ENCODE measurements at places on chromosomes 13 and 19.
A peak's percentile ranks its signal among the peaks of the same experiment; 100 is the strongest.

DNA sequence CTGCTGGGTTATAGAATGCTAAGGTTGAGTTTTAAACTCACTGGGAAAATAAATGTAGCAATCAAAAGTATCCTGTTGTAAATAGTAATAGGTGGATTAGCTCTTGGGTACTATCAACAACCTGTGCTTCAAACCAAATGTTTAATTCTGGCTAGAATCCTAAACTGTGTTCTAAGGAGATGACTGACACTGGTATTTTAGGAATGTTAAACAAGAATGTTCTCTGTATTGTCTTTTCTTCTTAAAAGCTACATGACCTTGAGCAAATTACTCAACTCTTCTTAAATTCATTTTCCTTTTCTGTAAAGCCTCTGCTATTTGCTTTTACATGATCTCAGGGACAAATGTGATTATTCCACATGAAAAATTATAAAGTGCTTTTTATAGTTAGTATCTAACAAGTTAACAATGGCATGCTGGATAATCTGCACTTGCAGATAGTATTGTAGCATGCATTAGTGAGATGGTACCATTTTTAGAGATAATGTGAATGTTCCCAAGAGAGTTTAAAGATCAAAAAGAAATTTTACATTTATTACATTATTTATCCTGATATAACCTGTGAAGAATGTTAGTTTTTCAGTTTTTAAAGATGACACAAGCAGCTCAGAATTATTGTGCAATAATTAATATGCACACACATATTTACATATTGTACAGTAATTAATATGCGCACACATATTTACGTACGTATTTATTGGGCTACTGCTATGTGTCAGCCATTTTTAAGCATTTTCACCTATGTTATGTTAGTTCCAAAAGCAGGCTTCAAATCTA, 13.6 kb upstream of the EPSTI1 start:
- DNase-seq, result no peak

DNA sequence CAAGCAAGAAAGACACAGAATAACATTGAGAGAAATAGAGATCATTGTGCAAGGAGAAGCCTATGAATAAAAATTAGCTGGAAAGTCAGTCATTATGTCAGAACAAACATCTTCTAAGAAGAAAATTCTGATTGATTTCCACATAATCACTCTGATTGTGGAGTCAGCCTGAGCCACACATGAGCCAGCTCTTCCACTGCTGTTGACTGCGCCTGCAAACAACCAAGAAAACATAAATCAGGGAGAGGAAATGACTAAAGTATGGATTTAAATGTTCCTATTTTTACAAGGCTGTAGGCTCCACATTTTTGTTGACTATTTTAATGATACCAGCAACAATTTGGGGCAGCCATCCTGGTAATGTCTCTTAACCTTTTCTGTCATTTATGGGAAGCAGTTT, 962.3 kb downstream of the EFNB2 start:
- DNase-seq, result no peak

- no peak for DNase-seq
Measured at GRCh38 chr13:35818633-35819067, 312.5 kb downstream of the DCLK1 start.

DNA sequence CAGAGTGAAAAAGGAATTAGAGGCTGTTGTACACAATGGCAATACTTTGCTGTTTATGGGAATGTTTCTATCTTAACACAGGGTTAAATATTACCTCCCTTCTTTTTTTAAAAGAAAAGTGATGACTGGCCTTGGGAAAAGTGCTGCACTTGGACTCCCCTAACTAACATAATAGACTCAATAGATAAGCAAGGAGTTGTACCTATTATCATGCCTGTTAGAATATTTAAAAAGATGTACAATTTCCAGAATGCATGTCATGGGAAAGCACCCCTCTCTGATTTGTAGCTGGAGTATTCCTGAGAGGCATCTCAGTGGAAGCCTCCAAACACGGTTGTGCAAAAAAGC, 79.3 kb upstream of the GPC6 start:
- no peak for DNase-seq

GRCh38 chr19:38095411-38096308, 128.4 kb downstream of the DPF1 start:
- peak; percentile 77 for DNase-seq

- DNase-seq, result peak; percentile 83
Measured at GRCh38 chr19:54390942-54391577, 24.2 kb upstream of the TTYH1 start.

DNA sequence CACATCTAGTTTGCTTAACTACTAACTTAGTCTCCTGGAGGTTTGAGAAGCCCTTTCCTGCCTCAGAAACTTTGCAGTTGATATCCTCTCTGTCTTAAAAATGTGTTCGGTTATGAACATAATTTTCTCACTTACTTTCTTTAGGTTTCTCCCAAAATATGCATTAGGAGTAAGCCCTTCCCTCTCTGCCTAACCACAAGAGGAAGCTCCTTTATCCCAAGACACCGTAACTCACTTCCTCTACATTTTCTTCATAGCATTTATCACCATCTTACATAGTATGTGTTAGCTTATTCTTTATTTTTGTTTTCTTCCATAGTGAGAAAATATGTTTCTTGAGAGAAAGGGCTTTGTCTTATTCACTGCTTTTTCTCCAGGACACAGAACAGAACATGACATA, 952.5 kb upstream of the ATXN8OS start:
- DNase-seq, result no peak

GRCh38 chr19:46631481-46631880, 4.5 kb downstream of the GNG8 start:
- no peak for DNase-seq

DNA sequence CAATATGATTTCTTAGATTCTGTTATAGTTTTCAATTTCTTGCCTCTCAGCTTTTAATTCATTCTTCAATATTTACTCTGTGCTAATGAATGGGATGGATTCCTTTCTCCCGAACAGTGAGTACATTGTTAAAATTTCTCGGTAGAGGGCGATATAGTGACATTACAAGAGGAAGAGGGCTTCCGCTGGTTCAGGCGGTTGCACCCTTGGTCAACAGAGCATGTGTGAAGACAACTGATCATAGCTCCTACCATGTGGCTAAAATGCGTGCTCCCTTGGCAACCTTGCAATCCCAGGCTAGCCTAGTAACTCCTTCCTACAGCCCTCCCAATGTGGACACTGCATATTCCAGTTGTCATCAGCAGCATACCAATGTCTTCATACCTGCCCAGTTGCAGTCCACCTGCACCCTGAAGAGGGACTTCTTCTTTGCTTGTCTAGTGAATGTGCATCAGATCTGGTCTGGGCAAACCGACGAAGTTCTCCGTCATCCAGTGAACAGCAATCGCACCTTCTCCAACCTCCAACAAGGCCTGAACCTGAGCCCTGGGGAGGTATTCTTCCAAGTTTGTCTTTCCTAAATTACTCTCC, 653.0 kb upstream of the GPC6 start:
- no peak for DNase-seq

DNA sequence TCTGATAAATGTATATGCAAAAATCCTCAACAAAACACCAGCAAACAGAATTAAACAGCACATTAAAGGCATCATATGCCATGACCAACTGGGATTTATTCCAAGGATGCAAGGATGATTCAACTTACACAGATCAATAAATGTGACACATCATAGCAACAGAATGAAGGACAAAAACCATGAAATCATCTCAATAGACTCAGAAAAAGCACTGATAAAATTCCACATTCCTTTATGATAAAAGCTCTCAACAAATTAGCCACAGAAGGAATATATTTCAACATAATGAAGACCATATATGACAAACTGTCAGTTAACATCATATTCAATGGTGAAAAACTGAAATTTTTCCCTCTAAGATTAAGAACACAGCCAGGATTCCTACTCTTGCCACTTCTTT, 691.6 kb downstream of the DIAPH3 start:
- DNase-seq, result no peak

GRCh38 chr13:99436686-99437416, 64.4 kb upstream of the TM9SF2 start:
- DNase-seq, result peak; percentile 98

- DNase-seq, result no peak
Measured at GRCh38 chr19:55146078-55146704, 2.8 kb downstream of the TNNT1 start.

DNA sequence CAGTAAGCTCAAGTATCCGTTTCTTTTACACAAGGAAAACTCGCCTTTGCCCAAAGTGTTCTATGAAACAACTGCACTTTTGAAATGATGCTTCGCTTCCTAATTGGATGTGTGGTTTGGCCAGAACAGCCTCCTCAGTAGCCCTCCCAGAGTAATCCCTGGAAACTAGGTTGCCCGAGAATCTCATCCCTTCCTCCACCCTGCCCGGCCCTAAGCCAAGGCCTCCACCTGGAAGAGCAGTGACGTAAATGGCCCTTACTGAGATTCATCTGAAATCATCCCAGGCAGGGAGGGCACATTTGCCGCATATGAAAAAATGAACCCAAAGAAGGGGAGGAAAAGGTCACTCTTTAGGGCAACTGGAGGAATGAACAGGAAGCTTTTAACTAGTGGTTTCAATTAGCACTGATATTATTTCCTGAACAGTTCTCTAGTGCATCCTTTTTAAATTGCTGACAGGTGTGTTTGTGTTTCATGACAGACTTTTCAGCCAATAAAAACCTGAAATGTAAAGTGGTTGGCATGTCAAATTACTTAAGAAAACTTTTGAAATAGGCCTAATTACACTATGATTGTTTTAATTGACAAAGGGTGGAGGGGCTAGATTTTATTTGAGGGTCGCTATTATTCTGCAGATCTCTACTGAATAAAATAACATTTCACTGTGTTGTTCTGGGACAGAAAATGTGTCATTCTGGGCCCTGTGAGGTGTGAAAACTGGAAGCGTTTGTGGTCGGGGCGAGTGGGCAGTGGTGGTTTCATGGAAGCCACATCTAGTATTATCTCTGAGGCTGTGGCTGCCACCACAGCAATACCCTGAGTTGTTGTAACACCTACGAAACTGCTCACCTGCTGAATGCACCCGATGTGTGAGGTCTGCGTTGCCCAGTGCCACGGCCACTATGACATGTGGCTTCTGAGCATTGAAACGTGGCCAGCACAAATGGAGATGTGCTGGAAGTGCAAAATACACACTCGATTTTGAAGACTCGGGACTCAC, 112.1 kb downstream of the ZIC5 start:
- DNase-seq, result peak; percentile 83

DNA sequence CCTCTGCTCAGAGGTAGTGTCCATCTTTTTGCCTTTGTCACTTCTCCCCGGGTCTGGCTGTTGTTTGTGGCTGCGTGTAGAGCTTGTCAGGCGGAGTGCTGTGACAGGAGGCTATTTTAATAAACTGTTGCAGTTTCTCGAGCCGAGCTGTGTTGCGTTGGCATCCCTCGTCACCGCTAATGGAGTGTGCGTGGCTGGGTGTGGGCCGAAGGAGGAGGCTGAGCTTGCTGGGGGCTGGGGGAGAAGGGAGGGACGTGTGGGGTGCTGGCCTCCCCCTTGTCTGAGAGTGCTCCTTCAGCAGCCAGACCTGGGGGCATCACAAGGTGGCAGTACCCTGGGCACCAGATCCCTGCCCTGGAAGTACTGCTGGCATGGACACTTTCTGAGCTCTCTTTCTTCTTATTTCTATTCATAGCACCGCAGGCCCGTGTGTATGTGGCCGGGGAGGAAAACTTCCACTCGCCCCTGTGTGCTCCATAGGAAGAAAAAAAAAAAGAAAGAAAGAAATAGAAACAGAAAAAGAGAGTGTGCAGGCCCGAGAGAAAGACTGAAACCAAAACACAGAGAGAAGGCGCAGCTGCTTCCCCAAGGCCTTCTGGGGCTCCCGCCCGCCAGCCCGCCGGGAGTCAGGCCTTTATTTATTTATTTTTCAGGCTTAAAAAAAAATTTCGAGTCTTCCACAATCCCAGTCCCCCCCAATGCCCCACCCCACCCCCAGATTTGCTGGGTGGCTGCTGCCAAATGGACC, 27.0 kb downstream of the NFIX start:
- DNase-seq, result no peak

- DNase-seq, result peak; percentile 11
Measured at GRCh38 chr13:45295536-45295935, 45.4 kb downstream of the TPT1 start.

GRCh38 chr19:31529121-31529520, 179.9 kb upstream of the TSHZ3 start:
- DNase-seq, result no peak

Data from activated CD8-positive, alpha-beta memory T cell treated with anti-CD3 and anti-CD28 coated beads for 24 hours (primary cell).